ENCODE measurements at places on chromosomes 2 and 18.

GRCh38 chr2:159557437-159558034, 58.8 kb downstream of the BAZ2B start:
- no peak for DNase-seq
- H3K27ac ChIP-seq = no peak overlapping the region
- H3K4me1 ChIP-seq = no peaks in the 10 kb centered on the region
- no peaks in the 10 kb centered on the region for H3K27me3 ChIP-seq
- H3K4me3 ChIP-seq = no peak overlapping the region
- H3K36me3 ChIP-seq = no peaks in the 10 kb centered on the region

DNA sequence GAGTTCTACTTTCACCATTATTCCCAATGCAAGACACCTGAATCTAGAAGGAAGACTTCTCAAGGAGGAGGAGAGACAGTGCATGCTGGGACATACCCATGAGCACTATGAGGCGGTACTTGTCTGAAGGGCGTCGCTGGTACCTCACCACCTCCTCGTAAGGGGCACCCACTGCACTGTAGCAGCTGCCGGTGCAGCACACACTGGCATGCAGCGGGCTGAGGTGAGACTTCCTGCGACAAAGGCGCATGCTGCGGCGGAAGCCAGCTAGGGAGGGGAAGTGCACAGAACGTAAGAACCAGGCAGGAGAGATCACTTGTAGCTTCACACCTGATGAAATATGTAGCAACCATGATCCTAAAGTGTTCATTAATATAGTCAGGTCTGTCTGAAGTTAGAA, 12.8 kb upstream of the TMEM237 start:
- no peak overlapping the region for H3K4me3 ChIP-seq
- no peak for DNase-seq
- H3K27ac ChIP-seq = no peak overlapping the region
- no peaks in the 10 kb centered on the region for H3K27me3 ChIP-seq
- no peaks in the 10 kb centered on the region for H3K36me3 ChIP-seq
- H3K4me1 ChIP-seq = no peaks in the 10 kb centered on the region

- no peaks in the 10 kb centered on the region for H3K27me3 ChIP-seq
- no peak overlapping the region for H3K27ac ChIP-seq
- no peak for DNase-seq
- no peak overlapping the region for H3K4me3 ChIP-seq
- H3K36me3 ChIP-seq = no peaks in the 10 kb centered on the region
- peaks cover 12% of the 10 kb centered on the region for H3K4me1 ChIP-seq
Measured at GRCh38 chr18:56562479-56562878, 75.9 kb downstream of the TXNL1 start.

- H3K27ac ChIP-seq = no peak overlapping the region
- DNase-seq = no peak
- H3K4me3 ChIP-seq = no peak overlapping the region
- H3K36me3 ChIP-seq = no peaks in the 10 kb centered on the region
Measured at GRCh38 chr2:41600460-41600859, 447.4 kb upstream of the PKDCC start.

DNA sequence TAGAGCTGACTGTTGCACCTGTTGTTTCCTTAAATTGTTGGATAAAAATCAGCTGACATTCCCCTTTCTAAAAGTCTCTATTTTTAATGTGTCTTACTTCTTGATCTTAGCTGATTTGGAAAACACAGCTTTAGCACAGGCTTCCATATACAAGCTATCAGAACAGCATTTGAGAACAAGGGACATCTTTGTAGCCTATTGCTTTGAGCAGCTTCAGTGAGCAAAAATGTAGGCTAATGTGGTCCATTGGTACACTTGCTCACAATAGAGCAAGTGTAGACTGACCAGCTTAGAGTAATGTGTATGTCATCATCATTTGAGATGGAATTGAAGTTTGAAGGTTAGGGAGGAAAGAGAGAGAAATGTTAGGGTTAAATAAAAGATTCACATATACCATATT, 7.0 kb downstream of the INPP1 start:
- no peak overlapping the region for H3K4me3 ChIP-seq
- H3K4me1 ChIP-seq = peaks cover 27% of the 10 kb centered on the region
- no peaks in the 10 kb centered on the region for H3K36me3 ChIP-seq
- H3K27me3 ChIP-seq = no peaks in the 10 kb centered on the region

DNA sequence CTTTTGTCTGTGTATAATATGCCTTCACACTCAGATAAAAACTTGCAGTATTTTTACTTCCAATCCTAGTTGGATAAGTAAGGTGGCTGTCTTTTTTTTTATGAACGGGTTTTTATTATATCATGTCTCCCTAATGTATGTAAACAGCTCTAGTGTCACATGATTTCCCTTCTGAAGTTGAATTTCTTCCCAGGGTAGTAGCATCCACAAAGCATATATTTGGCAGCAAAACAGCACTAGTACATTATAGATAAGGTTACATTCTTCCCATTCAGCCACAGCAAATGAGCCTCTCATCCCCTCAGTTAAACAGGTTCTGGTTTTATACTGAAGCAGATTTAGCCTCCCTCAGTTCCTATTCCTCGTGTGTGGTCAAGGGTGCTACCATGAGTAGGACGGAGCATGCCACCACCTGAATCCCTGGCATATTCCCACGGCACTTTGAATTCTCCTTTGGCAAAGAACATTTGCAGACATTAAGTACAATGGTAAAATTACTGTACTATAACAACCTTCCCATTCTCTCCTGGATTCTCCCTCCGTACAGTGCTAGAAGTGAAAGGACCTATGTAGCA, 15.4 kb upstream of the DTNA start:
- H3K27ac ChIP-seq = no peak overlapping the region
- H3K4me3 ChIP-seq = no peak overlapping the region
- no peak for DNase-seq
- H3K36me3 ChIP-seq = no peaks in the 10 kb centered on the region

- no peaks in the 10 kb centered on the region for H3K36me3 ChIP-seq
- DNase-seq = no peak
- no peak overlapping the region for H3K4me3 ChIP-seq
- H3K27ac ChIP-seq = no peak overlapping the region
- no peaks in the 10 kb centered on the region for H3K4me1 ChIP-seq
- peaks cover 3% of the 10 kb centered on the region for H3K27me3 ChIP-seq
Measured at GRCh38 chr2:746697-747096, 69.5 kb upstream of the TMEM18 start.

- H3K27ac ChIP-seq = peak overlapping the region; percentile 91
- peaks cover 7% of the 10 kb centered on the region for H3K4me1 ChIP-seq
- H3K27me3 ChIP-seq = no peaks in the 10 kb centered on the region
- DNase-seq = no peak
Measured at GRCh38 chr2:226740039-226740648, 59.5 kb downstream of the IRS1 start.

DNA sequence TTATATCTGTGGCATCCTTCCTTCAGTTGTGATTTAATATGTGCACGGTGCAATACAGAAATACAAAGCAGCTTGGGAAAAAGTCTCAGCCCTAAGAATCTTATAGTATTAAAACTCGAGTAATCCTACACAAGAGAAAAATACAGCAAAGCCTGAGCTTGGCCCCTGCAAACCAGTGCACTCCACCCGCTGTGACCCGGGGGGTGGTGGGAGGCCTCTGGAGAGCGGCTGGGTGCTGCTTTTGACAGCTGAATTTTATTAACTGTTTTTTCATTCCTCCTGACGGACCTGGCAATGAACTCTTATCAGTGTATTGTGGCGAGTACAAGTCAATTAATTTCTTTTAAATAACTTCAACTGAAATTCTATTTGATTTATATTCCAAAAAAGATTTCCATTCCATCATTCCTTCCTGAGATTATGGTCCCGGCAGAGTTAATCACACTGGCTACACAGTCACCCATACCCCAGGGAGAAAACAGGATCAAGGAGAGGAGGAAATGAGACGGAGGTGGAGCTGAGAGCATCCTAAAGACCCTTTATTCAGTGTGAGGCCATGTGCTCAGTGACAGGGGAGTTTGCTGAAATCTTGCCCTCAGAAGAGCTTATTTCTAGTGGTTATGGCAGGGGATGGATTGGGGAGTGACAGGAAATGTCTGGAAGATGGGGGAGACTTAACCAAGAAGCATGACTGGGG, 124.8 kb downstream of the KLHL29 start:
- no peaks in the 10 kb centered on the region for H3K4me1 ChIP-seq
- no peaks in the 10 kb centered on the region for H3K36me3 ChIP-seq
- H3K27me3 ChIP-seq = no peaks in the 10 kb centered on the region
- H3K27ac ChIP-seq = no peak overlapping the region

DNA sequence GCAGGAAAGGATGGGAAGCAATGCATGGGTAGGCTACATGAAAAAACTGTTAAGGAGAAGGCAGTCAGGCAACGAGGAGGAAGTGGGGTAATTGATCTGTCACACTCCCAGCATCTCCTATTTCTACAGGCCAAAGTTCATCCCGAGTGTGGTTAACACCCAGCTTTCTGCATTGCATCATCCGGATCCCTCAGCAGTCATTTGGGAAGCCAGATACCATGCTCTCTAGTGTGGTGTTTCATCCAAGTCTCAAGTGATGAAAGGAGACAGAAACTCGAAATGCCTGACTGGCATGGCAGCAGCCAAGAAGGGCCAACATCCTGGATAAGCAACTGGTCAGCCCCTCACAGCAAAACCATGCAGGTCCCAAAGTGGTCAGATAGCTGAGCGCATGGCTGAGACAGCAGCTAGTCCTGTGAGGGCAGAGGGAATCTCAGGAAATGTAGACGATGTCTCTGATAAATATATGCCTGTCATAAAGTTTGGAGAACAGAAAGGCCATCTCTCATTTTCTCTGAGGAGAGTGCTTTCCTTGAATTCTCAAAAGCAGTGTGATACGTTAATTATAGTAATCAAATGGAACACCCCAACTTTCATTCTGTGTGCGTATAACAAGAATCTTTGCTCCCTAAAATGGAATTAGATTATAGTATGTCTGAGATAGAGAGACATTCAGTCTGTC, 24.8 kb upstream of the HNRNPA3 start:
- no peaks in the 10 kb centered on the region for H3K27me3 ChIP-seq
- H3K27ac ChIP-seq = peak overlapping the region; percentile 16
- H3K36me3 ChIP-seq = no peaks in the 10 kb centered on the region

GRCh38 chr18:5285326-5285725, 10.2 kb downstream of the ZBTB14 start:
- H3K4me3 ChIP-seq = no peak overlapping the region
- no peaks in the 10 kb centered on the region for H3K36me3 ChIP-seq
- no peak for DNase-seq
- no peaks in the 10 kb centered on the region for H3K4me1 ChIP-seq

DNA sequence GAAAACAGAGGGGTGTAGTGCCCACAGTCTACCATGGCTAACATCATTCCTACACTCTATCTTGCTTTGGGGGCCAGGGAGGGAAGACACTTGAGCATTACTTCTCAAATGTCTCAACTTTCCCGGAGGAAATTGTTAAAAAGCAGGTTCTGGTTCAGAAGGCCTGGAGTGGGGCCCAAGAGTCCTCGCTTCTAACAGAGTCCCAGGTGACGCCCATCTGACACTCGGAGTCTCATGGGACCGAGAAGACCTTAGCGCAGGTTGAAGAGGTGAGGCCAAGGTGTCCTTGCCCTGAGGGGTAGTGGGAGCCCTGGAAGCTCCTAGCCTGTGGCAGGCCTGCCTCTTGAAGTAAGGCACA, 40.1 kb downstream of the ZFP36L2 start:
- H3K36me3 ChIP-seq = no peaks in the 10 kb centered on the region
- no peak for DNase-seq
- no peak overlapping the region for H3K27ac ChIP-seq

- H3K27ac ChIP-seq = no peak overlapping the region
- peaks cover 5% of the 10 kb centered on the region for H3K4me1 ChIP-seq
- no peak overlapping the region for H3K4me3 ChIP-seq
- DNase-seq = no peak
Measured at GRCh38 chr18:61900504-61901281, 7.9 kb upstream of the RNF152 start.

DNA sequence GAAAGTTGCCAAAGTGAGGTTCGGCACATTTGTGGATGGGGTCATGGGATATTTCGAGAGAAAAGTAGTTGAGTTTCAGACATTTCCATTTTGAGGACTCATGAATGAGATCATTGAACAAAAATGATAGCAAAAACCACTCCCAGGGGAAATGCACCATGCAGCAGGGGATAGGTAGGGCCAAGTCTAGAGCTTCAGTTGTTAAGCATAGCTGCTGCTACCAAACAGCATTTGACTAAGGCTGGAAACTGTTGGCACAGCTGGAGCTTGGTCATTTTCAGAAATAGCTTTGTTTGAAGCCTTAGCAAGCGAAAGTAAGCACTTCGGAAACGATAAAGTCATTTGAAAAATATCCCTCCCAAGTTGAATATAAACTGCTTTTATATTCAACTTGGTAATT, 431.8 kb downstream of the SOCS6 start:
- no peak overlapping the region for H3K4me3 ChIP-seq
- no peak overlapping the region for H3K27ac ChIP-seq
- H3K36me3 ChIP-seq = no peaks in the 10 kb centered on the region
- DNase-seq = no peak
- no peaks in the 10 kb centered on the region for H3K27me3 ChIP-seq

DNA sequence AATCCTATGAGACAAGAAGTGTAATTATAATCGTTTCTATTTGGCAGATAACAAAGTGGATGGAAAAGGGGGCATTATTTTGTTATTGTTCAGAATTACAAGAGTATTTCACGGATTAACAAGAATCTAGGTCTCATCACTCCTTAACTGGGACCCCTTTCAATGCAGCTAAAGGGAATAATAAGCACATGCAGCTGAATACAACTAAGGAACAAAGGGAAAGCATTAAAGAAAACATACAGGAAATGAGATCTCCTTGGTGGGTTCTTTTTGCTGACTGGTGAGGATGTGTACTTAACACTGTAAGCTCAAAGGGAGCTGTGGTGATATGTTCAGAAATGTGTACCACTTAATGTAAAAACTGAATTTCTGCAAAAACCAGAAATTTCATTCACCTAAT, 140.5 kb upstream of the WDSUB1 start:
- H3K27me3 ChIP-seq = no peaks in the 10 kb centered on the region
- peaks cover 21% of the 10 kb centered on the region for H3K36me3 ChIP-seq
- H3K4me1 ChIP-seq = no peaks in the 10 kb centered on the region

GRCh38 chr2:218894151-218894879, 13.7 kb downstream of the WNT10A start:
- peaks cover 11% of the 10 kb centered on the region for H3K4me1 ChIP-seq
- DNase-seq = no peak
- no peak overlapping the region for H3K4me3 ChIP-seq
- peaks cover 4% of the 10 kb centered on the region for H3K27me3 ChIP-seq
- H3K36me3 ChIP-seq = no peaks in the 10 kb centered on the region

DNA sequence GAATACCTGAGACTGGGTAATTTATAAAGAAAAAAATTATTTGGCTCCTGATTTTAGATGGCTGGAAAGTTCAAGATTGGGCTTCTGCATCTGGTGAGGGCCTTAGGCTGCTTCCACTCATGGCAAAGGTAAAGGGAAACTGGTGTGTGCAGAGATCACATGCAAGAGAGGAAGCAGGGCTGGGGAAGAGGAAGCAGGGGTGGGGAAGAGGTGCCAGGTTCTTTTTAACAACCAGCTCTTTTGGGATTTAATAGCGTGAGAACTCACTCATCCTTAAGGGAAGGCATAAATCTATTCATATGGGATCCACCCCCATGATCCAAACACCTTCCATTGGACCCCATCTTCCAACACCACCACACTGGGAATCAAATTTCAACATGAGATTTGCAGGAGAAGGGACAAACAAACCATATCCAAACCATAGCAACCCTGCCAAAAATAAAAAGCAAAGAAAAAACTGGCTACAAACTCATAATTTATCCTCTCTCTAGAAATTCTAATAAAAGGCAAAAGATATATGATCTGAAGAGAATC, 30.4 kb downstream of the PRKRA start:
- H3K4me3 ChIP-seq = no peak overlapping the region
- H3K27me3 ChIP-seq = no peaks in the 10 kb centered on the region
- no peak overlapping the region for H3K27ac ChIP-seq
- no peaks in the 10 kb centered on the region for H3K4me1 ChIP-seq

Measured in liver (tissue), 10 donors.